ENCODE measurements at places on chromosomes 2 and 18.

DNA sequence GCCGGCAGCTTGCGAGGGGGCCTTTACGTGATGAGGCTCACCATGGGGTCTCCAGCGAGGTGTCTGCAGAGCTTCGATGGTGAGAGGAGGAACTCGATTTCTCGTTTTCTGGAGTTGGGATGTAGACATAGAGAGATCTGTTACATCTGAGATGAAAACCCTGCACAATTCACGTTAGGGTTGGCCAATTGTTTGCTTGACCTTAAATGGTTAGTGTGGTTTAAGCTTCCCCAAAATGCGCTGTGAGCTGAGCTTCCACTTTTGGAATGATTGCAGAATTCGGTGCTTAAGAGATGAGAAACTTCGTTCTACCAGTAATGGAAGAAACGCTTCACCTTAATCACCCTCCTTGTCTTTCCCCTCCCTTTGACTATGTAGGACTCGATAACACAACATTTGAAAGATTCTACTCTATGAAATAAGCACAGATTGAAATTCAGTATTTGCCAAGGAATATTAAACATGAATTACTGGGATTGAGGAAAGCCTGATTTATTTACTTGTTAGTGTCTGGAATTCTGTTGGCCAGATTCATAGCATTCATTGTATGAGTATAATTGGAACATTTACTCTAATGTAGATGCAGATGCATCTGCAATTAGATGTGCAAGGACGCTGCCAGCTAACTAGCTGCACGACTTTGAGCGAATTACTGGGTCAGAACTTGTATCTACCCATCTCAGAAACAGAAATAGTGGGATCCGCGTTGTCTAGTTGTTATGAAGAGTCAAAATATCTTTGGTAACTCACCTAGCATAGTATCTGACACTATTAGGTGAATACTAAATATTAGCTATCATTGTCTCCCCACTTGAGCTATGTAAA, 1.6 kb upstream of the KLF7 start:
- no peak for DNase-seq

GRCh38 chr18:51251625-51252024, 54.1 kb upstream of the MEX3C start:
- DNase-seq: peak; percentile 81

DNA sequence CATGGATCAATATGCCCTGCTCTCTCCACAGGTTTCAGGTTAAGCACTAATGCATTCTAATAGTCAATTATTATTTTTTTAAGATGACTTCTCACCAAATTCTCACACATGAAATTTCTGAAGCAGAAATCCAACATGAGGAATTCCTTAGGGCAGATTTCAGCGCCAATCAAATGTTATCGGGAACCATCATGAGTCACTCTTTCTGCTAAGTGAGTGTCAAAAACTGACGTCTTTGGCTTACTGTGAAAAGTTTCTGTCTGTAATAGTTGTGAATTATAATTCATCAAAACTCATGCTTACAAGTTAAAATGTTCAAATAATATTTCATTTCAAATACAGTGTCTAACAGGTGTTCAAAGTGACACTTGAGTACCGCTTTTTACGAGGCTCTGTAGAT, 1038.6 kb downstream of the SOCS6 start:
- no peak for DNase-seq

DNA sequence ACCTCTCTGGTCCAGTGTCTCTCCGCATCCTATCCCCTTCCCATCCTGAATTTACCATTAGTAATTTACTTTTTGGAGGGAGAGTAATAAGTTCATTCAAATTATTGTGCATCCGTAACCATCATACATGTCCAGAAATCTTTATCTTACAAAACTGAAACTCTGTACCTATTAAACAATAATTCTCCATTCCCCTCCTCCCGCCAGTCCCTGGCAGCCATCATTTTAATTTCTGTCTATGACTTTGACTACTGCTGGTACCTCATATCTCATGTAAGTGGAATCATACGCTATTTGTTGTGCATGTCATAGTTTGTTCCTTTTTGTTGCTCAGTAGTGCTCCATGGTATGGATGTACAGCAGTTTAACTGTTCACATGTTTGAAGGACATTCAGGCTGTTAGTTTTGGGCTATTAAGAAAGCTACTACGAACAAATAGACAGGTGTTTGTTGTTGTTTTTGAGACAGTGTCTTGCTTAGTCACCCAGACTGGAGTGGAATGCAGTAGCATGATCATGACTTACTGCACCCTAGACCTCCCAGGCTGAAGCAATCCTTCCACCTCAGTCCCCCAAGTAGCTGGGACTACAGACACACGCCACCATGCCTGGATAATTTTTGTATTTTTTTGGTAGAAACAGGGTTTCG, 2.0 kb downstream of the LIMS1 start:
- DNase-seq: no peak

- DNase-seq: no peak
Measured at GRCh38 chr2:127465258-127465657, 47.0 kb downstream of the PROC start.

GRCh38 chr2:15316370-15316814, 244.7 kb downstream of the NBAS start:
- DNase-seq: no peak

DNA sequence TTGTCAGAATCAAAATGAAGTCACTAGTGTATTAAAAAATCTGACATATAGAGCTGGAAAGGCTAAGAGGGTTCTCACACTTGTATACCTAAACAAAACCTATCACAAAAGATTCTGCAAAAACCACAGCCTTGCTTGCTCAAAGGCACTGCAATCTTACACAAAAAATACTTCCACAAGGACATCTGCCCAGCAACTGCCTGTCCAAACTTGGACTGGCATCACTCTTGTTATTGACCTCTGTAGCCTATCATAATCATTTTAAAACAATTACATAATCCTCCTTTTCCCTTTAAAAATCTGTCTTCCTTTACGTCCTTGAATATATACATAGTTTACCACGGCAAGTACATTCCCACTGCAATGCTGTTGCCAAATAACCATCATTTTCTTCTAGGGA, 19.9 kb downstream of the CHMP3 start:
- DNase-seq: no peak

DNA sequence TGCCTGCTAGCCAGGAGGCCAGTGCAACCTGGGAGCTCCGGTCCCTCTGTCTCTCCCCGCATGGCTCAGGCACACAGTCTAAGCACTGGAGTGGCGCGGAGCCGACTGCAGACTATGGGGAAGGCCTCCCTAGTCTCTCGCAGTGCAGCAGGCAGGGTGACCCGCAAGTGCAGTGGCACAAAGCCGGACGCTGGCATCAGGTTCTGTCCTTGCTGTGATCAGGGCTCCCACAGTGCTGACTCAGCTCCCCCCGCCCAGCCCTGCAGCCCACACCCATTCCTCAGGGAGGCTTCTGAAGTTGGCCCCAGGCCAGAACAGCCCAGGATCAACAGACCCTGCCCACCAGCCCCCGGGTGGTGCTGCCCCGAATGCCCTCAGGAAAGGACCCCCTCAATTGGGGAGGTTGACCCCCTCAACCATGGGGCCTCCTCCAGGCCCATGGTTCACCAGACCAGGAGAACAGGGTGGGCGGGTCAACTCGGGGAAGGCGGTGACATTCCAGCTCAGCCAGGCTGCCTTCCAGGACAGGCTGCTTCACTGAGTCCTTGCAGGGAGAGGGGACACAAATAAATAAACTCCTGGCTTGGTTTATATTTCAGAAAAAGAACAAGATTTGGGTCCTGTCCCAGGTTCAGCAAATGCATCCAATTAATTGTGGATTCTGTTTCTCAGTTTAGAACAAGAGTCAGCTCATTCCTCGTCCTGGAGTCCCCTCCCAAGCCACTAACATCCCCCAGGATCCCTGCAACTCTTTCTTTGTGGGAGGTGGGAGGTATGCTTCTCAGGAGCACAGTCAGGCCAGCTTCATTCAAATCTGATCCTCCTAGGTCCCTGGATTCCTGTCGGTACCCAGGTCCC, 12.2 kb downstream of the BIN1 start:
- no peak for DNase-seq

DNA sequence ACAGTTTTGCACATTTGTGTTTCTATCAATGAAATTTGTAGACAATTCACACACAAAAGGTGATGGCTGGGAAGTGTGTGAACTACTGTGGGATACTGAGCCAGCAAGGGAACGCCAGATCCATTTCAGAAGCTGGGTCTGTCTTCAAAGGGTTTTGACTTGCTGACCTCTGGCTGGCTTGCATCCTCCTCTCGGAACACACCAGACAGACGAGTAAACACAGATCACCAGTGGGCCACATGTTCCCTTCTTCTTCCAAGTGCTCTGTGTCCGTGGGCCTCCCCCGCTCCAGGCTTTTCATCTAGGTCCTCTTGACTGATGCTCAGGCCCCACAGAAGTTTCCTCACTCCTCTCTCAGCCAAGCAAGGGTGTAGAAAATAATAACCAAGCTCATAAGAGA, 122.2 kb upstream of the OSR1 start:
- no peak for DNase-seq

DNA sequence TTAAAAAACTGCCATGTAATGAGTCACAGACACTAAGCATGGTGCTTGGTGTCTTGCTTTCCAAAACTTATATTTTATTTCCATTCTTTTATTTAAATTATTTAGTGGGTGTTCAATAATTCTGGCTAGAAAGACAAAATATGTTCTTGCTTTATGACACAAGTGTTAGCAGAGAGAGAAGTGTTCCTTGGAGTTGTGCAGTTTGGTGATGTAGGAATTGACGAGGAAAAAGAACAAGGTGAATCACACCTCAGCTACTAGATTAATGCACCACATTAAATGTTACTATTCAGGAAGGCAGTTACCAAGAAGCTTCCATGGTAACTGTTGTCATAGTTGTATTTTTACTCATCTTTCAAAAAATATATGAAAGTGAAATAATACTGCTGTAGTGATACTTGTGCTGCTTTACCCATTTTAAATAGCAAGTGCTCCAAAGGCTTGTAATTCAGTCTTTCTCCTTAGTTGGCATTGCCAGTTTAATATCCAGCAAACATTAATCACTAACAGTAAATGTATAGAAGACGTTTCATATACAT, 28.3 kb downstream of the ADAM23 start:
- no peak for DNase-seq

DNA sequence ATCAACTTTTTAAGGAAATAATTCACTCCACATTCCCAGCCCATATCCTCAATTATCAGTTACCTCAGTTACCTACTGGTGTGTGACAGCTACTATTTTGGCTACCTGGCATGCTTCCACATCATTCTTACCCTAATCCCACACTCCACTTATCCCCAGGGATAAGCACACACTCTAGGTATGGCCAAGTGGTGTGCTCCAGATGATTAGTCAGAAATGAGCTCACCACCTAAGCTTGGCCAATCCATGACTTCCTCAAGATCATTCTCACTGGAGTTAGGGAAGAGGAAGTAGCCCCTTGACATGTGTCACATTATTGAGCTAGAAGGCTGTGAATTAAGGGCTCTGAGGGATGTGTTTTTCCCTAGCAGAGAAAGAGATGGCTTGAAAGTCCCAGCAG, 20.9 kb upstream of the SMAD4 start:
- no peak for DNase-seq

- DNase-seq: no peak
Measured at GRCh38 chr2:42918041-42918440, 125.7 kb upstream of the HAAO start.

GRCh38 chr2:43178602-43179542, 47.5 kb downstream of the ZFP36L2 start:
- no peak for DNase-seq

GRCh38 chr2:9336576-9337314, 86.6 kb downstream of the ITGB1BP1 start:
- no peak for DNase-seq

DNA sequence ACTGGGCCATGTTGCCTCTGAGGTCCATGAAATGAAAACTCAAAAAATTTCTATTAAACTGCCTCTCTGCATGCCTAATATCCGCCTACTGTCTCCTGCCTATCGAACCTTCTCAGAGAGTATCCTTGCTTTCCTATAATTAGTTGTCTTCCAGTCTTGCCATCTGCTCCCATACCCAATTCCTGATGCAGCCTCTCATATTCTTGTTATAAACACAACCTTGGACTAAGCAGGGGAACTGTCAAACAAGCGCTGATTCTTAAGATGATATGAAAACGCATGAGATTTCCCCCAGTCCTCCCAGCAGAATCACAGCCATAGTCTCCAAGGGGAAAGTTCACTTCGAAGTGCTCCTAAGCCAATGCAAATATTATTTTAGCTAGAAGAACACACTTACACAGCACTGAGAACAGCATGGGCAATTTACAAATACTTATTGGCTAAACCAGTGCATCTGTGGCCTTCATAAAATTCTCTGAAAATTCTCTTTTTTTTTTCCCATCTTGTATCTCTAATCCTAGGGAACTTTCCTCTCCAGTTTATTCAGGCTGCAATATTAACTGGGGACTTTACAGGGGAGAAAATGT, 471.6 kb downstream of the MBD2 start:
- DNase-seq: no peak

- no peak for DNase-seq
Measured at GRCh38 chr18:36301884-36302283, 4.4 kb downstream of the FHOD3 start.

DNA sequence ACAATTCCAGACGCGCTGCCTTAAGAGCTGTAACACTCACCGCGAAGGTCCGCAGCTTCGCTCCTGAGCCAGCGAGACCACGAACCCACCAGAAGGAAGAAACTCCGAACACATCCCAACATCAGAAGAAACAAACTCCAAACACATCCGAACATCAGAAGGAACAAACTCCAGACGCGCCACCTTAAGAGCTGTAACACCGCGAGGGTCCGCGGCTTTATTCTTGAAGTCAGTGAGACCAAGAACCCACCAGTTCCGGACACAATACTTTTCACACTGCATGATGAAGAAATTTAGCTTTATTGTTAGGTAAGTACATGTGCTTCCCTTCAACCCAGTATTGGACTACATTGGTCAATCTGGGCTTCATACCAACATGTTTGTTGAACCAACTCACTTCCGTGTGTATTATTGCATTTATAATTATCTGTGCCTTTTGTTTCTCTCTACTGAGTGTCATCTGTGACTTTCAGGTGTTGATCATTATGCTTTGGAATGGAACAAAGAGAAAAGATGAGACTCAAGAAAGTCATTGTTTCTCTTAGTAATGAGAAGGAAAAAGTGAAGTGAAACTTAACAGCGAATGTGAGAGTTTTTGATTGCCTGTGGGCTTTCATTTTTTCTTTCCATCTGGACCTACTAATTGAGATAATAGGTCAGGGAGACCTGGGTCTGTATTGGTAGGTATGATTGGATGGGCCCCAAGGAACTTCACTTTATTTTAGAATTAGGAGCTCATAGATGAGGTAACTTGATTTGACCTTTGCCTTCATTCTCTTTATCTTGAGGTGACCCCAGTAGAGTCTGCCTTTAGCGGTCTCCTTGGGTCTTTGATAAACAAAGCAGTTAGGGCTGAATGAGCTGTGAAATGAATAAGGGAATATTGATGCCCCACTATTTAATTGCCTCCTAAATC, 76.1 kb upstream of the CAVIN2 start:
- no peak for DNase-seq

DNA sequence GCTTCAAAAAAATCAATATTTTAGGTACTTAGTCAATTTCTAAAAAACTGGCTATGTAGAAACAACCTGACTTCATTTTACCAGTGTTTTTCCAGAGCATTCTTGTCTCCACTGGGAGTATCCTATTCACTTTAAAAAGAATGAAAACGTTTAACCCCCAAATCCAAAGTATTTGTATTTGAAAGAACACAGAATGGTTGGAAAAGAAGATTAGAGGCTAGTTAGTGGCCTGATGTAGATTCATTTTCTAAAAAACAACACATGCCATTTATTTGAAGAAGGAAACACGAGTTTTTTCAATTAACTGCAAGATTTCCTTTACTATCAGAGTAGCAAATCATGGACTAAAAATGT, 74.6 kb downstream of the PLEKHM3 start:
- DNase-seq: no peak

GRCh38 chr18:3079653-3080052, 66.7 kb upstream of the LPIN2 start:
- no peak for DNase-seq
